Parietal lobe (tissue), 2 donors: ENCODE measurements at places on chromosomes 3 and 15. TPM values are rescaled to one million over a fixed set of nuclear protein-coding genes. Genes with fewer than 3 reads are reported as not detected.

The SIDT1 gene
- 4.7 TPM for total RNA-seq

The FAM174B gene
- 14.1 TPM for total RNA-seq

The MCF2L2 gene
- total RNA-seq: 57.3 TPM

The CASR gene
- total RNA-seq: 0.31 TPM

The HRG gene
- not detected for total RNA-seq

The TM4SF18 gene
- total RNA-seq: 3.8 TPM

The CFAP100 gene
- 5.9 TPM for total RNA-seq

The OIP5 gene
- 3.4 TPM for total RNA-seq

The CCR9 gene
- not detected for total RNA-seq

The OSTN gene
- 26.6 TPM for total RNA-seq

The SLCO3A1 gene
- total RNA-seq: 17.8 TPM

The GTF2A2 gene
- total RNA-seq: 22.2 TPM

The IGF2BP2 gene
- 62.6 TPM for total RNA-seq

The GFM1 gene
- 84.2 TPM for total RNA-seq

The MAGEL2 gene
- 1.9 TPM for total RNA-seq

The ERICH6 gene
- total RNA-seq: not detected

The CPN2 gene
- total RNA-seq: not detected

The IL5RA gene
- total RNA-seq: 1.3 TPM

The P2RY1 gene
- total RNA-seq: 8.8 TPM

The EPHA3 gene
- 208 TPM for total RNA-seq

The LRRC2 gene
- 5.9 TPM for total RNA-seq

The ILDR1 gene
- total RNA-seq: not detected

The RGMA gene
- total RNA-seq: 16.6 TPM

The RBMS3 gene
- total RNA-seq: 11.6 TPM

The KNG1 gene
- not detected for total RNA-seq

The CTSH gene
- total RNA-seq: 12.5 TPM

The EPB42 gene
- total RNA-seq: 0.31 TPM

The PSTPIP1 gene
- not detected for total RNA-seq

The SEMA3B gene
- total RNA-seq: 5.3 TPM

The ADCY5 gene
- 39.8 TPM for total RNA-seq

The SAMMSON gene
- total RNA-seq: not detected

The BSN gene
- 23.5 TPM for total RNA-seq

The PIF1 gene
- total RNA-seq: 3.8 TPM

The SYNPR gene
- total RNA-seq: 45.7 TPM

The C3orf22 gene
- not detected for total RNA-seq

The MYO5C gene
- 2.8 TPM for total RNA-seq

The MASP1 gene
- 59.8 TPM for total RNA-seq
